ENCODE measurements at places on chromosomes 1 and 21. TPM values are rescaled to one million over a fixed set of nuclear protein-coding genes. Genes with fewer than 3 reads are reported as not detected.

- no peaks in the 10 kb centered on the region for H3K4me1 ChIP-seq
- H3K36me3 ChIP-seq: no peaks in the 10 kb centered on the region
- H3K27ac ChIP-seq: no peak within 1 kb of the TSS
- H3K27me3 ChIP-seq: peaks cover 29% of the 10 kb centered on the region
These were observed at the start of gene AIM2 for GRCh38 chr1:159076438-159077119. AIM2 (minus strand) TSS chr1:159076766; CDS start chr1:159073499, 3,267 bp downstream.

DNA sequence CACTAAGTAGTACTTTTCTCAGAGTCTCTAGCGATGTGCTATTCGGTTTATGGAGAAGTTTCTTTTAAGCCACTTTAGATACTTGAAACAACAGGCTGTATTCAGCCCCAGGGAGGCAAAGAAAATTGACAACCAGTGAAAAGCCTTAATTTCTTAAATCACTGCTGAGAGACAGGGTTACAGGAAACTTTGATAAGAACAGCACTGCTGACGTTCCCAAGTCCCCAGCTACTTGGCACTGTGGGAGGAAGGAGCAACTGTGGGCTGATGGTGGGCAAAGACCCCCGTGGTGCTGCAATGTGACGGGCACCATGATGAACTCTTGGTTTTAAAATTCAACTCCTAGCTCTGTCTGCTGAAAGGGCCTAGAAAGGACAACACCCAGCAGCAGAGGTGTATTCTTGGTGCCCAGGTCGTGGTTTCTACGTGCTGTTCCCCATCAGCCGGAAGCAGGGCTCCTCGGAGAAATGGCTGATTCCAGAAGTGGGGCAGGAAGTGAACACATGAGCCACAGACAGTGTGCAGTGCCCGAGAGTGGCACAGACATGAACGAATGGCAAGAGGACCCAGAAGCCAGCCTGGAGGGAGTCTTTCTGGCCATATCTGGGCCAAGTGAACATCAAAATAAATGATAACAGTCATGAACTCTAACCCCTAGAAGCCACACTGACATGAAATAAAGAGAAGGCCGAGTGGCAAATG lies 5.3 kb downstream of the PTTG1IP start:
- peak overlapping the region; percentile 64 for H3K27ac ChIP-seq
- no peak overlapping the region for H3K4me3 ChIP-seq
- H3K4me1 ChIP-seq: peaks cover 56% of the 10 kb centered on the region
- peaks cover 26% of the 10 kb centered on the region for H3K36me3 ChIP-seq

IL6R gene
- 1.6 TPM for total RNA-seq

DNA sequence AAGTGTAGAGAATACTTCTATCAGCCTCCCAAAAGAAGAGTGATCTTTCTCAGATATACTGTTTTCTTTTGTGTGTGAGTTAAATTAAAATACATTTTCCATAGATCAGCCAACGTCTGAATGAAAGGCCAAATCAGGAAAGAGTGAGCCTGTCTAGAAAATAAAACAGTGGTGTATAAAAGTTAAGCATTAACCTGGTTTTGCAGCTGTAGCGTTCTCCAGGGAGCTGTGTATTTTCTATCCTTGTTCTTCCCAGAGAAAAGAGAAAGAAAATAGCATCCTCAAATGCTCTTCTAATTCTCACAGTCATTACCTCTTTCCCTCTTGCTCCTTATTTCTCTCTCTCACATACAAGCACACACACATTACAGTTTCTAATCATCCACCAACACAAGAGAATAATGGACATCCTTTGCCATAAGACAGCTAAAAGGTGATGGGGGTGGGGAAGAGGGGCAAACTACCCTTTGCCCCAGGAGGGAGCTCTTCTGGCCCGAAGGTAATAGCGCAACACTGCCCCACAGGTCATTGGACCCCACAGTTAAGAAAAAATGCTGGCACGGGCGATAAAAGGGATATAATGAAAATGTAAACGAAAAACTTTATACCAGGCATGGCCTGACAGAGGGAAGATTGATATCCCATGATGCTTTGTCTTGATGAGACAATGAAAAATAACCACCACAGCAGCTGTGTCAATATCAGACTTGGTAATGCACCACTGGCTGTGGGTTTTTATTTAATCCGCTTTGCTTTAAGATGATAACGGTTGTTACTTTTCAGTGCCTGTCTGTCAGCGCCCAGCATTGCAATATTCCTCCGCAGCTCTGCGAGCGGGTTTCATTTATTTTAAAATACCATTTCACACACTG lies 150.3 kb downstream of the NUF2 start:
- peak; percentile 3 for DNase-seq
- no peak overlapping the region for H3K27ac ChIP-seq
- no peak overlapping the region for H3K4me3 ChIP-seq

DNA sequence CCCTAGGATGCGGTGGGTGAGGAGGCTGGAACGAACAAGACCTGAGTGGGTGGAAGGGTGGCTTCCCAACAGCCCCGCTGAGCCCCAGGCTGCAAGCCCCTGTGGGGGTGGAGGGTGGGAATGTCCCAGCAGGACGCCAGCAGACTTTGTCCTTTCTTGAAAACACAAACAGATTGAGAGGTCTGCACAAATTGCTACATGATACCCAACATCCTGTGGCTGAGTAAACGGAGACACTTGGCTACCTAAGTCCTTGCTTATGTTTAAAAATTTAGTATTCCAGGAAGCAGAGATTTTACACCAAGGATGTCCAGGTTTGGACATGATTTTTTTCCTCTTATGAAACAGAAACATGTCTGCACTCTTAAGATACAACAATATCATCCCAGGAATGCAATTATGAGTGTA lies 11.8 kb upstream of the F3 start:
- peaks cover 4% of the 10 kb centered on the region for H3K4me1 ChIP-seq
- H3K27ac ChIP-seq: no peak overlapping the region
- DNase-seq: no peak
- no peak overlapping the region for H3K4me3 ChIP-seq
- no peaks in the 10 kb centered on the region for H3K27me3 ChIP-seq
- H3K36me3 ChIP-seq: no peaks in the 10 kb centered on the region

KDF1 gene
- not detected for total RNA-seq

DNA sequence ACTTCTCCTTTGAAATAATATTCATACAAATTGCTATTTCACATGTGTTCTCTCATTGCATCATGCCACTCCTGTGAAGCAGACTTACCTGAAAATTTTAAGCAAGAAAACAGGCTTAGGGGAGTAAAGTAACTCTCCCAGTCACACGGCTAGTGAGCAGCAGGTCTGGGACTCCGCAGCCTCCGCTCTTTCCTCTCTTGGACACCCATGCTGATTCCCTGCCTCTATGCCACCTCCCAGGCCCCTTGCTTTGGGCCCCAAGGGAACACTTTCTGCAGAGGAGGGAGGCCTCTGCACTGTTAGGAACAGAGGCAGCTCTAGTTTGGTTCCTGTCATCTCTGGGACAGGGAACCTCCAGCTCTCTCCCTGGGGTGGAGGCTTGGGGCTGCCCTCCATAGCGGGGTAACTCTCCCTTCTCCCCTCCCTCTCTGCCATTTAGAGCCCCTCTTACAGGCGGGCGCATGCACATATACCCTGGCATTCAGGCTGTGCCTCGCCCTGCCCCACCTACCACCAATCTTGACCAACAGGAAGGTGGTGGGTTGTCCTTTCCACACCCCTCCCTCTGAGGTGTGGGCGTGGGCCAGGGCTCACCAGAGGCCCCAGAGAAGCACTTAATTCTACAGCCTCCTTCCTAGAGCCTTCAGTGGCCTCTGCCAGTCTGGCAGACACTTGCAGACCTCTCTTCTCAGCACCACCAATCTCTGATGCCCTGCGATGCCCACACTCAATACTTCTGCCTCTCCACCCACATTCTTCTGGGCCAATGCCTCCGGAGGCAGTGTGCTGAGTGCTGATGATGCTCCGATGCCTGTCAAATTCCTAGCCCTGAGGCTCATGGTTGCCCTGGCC lies at the start of gene RXFP4:
TSS of gene RXFP4 (plus strand) at position 646 of the 852 bp plus-strand sequence. CDS start at position 718, 72 bp downstream.
- H3K36me3 ChIP-seq: no peaks in the 10 kb centered on the region
- DNase-seq: peak; percentile 30
- peak within 1 kb of the TSS; percentile 71 for H3K27ac ChIP-seq
- no peak within 1 kb of the TSS for H3K4me3 ChIP-seq
- H3K4me1 ChIP-seq: peaks cover 23% of the 10 kb centered on the region

OLFML2B gene
- 3.7 TPM for total RNA-seq

GRCh38 chr1:153733970-153734369 lies 6.1 kb downstream of the INTS3 start:
- no peak overlapping the region for H3K27ac ChIP-seq
- H3K4me3 ChIP-seq: no peak overlapping the region
- peaks cover 6% of the 10 kb centered on the region for H3K4me1 ChIP-seq
- no peaks in the 10 kb centered on the region for H3K27me3 ChIP-seq
- peaks cover 8% of the 10 kb centered on the region for H3K36me3 ChIP-seq

DNA sequence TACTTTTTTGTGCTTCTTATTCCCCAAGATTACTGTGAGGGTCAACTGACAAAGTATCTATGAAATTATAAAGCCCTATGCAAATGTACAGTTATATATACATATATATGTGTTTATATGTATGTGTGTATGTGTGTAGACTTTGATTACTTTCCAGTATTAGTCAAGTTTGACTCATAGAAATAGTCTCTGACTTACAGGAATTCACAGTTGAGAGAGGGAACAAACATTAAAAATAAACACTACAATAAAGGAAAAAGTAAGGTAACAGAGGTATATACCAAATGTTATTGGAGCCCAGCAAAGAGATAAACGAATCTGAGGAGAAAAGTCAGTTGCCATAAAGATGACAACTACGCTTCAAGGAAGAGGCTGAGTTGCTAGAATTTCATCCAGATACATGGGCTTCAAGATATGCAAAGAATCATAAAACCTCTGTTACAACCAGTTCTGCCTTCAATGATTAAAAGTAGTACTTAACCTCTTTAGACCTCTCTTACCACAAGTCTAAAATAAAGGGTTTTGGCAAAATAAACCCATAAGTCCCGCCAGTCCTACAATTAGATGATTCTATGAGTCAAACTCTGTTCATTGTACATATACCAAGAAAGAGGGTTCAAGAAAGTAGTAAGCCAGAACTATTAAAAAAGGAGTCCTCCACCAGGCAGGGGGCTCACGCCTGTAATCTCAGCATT lies 7.2 kb downstream of the IFT25 start:
- H3K4me1 ChIP-seq: no peaks in the 10 kb centered on the region
- peaks cover 16% of the 10 kb centered on the region for H3K36me3 ChIP-seq
- H3K27me3 ChIP-seq: no peaks in the 10 kb centered on the region
- no peak overlapping the region for H3K27ac ChIP-seq

FCN3 gene
- not detected for total RNA-seq

DNA sequence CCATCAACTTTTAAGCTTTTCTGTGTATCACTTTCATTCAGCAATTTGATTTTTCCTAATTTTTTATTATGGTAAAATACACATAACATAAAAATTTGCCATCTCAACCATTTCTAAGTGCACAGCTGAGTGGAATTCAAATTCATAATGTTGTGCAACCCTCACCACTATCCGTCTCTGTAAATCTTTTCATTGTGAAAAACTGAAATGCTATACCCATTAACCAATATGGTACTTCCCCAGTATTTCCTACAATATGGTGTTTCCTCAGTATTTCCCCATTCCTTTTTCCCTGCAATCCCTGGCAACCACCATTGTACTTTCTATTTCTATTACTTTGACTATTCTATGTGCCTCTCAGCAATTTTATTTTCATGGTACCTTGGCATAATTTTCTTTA lies 6.8 kb downstream of the STPG1 start:
- no peak for DNase-seq
- H3K27ac ChIP-seq: no peak overlapping the region
- no peaks in the 10 kb centered on the region for H3K36me3 ChIP-seq
- H3K4me3 ChIP-seq: no peak overlapping the region
- no peaks in the 10 kb centered on the region for H3K4me1 ChIP-seq
- no peaks in the 10 kb centered on the region for H3K27me3 ChIP-seq

DNA sequence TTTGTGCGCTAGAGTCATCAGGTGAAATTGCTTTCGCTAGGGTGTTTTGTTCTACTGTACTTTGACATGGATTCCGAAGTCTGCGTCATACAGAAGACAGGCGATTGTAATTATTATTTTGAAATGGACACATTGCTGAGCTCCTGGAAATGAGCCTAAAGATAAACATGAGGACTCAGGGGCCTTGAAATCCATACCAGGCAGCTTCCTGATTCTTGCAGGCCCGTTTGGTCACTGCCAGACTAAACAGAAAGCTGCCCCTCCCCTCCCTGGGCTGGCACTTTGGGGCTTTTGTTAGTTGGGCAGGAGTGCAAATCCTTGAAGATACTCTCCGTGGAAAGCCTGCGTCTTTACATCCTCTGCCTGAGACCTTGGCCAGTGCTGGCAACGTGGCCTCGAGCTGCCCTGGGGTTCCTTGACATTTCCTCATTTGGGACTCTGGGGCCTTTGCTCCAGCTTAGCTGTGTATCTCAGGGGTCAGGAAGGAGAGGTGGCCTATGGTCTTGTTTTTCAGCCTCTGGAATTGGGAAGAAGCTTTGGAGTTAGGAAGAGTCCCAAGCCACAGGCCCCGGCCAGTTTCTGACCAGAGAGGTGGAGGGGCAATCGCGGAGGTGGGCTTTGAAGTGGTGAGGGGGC lies 26.9 kb upstream of the KCNE2 start:
- H3K4me1 ChIP-seq: no peaks in the 10 kb centered on the region
- H3K27me3 ChIP-seq: no peaks in the 10 kb centered on the region
- no peak for DNase-seq
- H3K36me3 ChIP-seq: no peaks in the 10 kb centered on the region

LCE1F gene
- total RNA-seq: not detected

CD34 gene
- not detected for total RNA-seq

Data from A673 (cell line).